Smooth muscle cell of the brain vasculature (primary cell): ENCODE measurements at places on chromosomes 2 and 18.
A peak's percentile ranks its signal among the peaks of the same experiment; 100 is the strongest.

DNA sequence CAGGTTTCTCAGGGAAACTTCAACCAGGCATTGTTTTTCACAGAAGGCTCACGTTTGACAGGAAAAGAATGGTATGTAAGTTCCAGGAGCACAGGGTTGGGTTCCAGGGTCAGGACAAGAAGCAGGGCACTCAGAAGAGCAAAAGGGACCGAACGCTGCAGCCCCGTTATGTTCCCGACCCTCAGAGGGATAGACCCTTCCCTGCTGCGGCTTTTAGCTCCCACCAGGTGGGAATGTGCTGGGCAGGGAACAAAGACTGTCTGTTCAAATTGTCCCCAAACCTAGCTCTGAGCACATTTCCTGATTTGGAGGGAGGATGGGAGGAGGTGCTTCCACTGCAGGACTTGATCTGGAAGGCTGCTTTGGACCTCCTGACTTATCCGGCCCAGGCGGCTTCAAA is 130.1 kb downstream of the RAB3GAP1 start:
- no peak for DNase-seq

GRCh38 chr2:132581991-132582738 is 87.8 kb downstream of the LYPD1 start:
- DNase-seq = no peak

- DNase-seq = peak; percentile 50
These were observed 160.6 kb downstream of the PRKCE start for GRCh38 chr2:45812011-45812500.

DNA sequence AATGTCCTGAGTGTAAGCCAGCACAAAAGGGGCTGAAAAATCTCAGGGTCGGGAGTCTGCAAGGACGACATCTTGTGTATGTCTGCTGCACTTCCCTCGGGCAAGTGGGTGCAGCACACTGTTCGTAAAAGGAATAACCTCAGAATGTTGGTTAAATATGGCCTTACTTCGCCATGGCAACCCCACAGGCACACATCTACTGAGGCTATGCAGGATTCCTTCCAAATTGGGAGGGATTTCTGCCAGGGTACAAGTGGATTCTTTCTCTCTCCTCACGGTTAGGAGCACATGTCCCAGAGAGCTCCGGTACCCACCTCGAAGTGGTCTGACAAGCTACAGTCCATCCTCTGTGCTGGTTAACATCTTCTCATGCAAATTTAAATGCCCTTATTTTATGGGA is 277.7 kb upstream of the PXDN start:
- DNase-seq = no peak

DNA sequence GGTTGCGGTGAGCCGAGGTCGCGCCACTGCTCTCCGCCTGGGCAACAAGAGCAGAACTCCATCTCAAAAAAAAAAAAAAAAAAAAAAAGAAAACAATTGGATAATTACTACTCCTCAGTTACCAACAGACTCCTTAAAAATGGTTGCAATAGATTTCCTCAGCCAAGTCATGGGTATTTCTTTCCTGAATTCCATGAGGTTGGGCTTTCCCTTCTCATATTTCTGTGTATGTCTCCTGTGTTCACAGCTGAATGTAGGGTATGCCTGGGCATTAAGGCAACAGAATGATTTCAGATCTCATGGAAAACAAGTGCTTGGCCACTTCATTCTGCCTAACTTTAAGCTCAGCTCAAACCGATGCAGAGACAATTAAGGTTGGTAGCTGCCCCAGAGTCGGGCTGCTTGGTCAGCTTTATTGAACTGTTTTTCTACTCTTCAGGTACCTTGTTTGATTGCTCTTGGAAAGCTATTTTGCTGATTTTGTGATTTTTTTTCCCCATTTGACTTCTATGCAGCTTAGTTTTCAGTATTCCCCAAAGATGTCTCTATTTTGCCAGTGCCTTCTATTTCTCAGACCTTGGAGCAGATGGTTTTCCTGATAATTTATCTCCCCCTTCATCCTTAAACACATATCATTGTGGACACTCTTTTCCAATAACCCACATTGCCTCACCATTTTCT is 24.8 kb downstream of the KIF5C start:
- DNase-seq = no peak

GRCh38 chr2:132415915-132416722 is 486 bp upstream of the GPR39 start:
- DNase-seq = peak; percentile 86

DNA sequence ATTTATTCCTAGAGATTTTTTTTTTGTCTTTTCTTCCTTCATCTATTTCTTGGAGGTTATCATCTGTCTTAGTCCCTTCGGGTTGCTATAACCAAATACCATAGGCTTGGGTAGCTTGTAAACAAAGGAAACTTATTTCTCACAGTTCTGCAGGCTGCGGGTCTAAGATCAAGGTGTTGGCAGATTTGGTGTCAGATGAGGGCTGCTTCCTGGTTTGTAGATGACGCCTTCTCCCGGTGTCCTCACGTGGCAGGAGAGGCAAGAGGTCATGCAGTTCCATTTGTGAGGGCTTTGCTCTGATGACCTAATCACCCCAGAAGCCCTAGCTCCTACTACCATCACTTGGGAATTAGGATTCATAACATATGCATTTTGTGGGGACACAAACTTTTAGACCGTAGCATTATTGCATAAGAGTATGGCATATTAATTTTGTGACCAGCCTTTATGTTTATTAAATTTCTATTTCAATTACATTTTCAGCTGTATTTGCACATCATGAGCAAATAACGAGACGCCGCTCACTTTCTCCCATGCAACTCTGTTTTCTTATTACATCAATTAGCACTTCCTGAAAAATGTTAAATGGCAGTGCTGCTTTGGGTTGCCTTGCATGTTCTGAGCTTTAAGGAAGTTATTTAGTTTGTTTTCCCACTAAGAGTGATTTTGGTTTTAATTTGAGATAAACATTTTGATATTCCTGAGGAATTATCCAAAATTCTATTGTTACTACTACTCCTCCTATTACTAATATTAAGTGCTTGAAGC is 246.4 kb upstream of the HDAC4 start:
- no peak for DNase-seq

- DNase-seq = no peak
These were observed 73.2 kb upstream of the LCLAT1 start for GRCh38 chr2:30373881-30374302.

- DNase-seq = no peak
These were observed 52.1 kb upstream of the CTIF start for GRCh38 chr18:48486754-48487153.

DNA sequence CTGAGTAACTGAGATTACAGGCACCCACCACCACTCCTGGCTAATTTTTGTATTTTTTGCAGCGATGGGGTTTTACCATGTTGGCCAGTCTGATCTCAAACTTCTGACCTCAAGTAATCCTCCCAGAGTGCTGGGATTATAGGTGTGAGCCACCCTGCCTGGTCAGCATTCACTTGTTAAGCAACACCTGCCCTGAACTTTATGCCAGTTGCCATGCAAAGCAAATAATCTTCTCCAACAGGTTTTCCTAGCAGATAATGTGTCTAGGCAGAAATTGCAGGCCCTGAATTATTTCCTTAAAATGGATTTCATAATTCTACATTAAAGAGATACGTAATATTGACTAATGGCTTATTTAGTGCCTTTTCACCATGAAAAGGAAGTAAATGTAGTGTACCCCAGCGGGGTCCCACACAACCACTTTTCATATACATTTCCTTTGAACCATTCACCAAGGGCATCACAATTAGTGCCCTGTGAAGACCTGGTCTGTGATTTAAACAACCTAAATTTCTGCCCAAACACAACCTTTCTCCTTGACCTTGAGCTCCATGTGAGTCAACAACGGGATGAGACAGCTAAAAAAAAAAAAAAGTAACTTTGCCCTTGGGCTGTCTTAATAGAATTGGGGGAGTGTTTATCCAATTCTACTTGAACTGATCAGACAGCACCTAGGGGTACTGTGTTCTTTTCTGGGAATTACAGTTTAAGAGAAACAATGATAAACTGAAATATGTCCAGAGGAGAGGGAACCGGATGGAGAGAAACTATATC is 41.6 kb downstream of the EEF1B2 start:
- DNase-seq = no peak

- DNase-seq = no peak
These were observed 80.4 kb downstream of the ARHGEF4 start for GRCh38 chr2:130917006-130917688.

- DNase-seq = no peak
These were observed 46.2 kb downstream of the RPRM start for GRCh38 chr2:153432381-153432780.

DNA sequence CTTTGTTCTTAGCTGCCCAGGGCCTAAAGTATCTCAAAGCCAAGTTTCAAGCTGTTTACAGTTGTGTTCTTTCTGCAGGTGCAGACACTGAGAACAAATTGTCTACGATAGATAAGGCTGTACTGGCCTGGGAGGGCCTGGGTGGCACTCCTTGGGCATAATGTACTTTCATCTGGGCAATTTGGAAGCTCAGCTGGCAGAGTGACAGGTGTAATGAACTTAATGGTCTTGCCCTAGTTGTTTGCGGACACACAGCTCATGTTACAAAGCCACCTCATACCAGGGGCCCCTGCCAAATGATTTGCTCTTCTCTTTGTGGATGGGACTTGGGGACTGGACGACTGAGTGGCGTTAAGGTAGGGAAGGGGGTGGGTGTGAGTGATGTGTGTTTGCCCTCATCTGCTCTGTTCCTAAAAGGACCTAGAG is 4.3 kb downstream of the LDLRAD4 start:
- no peak for DNase-seq

- no peak for DNase-seq
These were observed 130.2 kb downstream of the NCKAP5 start for GRCh38 chr2:133438026-133438425.

DNA sequence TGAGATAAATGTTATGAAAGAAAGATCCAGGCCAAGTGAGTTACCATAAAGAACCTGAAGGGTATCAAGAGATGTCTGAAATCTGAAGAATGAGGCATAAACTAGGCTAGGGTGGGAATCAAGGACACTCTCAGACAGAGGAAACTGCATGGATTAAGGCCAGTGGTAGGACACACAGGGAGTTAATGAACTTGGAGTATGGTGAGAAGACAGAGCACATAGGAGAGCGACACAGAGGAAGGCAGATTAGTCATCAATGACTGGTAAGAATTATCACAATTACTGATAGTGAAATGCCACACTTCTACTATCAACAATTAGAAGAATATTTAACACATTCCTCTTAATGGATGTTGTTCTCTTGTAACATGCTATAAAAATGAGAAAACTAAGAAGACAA is 76.9 kb downstream of the TTC21B start:
- no peak for DNase-seq

DNA sequence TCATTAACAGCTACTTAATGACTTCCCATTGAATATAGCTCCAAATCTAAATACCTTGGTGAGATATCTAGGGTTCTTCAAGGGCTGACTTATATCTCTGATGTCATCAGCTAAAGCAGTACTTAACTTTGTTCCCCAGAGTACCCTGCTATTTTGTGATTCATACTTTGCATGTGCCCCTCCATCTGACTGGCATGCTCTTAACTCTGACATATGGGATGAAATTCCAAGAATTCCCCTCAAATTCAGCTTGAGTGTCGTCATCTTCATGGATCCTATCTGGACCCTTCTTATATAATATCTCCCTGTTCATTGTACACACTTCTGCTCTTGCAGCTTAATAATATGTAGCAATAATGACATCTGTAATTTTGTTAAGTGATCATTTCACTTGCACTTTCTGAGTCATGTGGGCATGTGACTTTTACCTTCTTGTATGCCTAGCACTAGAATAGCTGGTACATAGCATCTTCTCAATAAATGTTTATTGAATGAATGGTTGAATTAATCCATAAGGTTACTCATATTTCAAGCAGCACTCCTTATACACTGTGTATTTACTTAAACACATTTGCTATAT is 172.9 kb downstream of the WDR7 start:
- DNase-seq = no peak

DNA sequence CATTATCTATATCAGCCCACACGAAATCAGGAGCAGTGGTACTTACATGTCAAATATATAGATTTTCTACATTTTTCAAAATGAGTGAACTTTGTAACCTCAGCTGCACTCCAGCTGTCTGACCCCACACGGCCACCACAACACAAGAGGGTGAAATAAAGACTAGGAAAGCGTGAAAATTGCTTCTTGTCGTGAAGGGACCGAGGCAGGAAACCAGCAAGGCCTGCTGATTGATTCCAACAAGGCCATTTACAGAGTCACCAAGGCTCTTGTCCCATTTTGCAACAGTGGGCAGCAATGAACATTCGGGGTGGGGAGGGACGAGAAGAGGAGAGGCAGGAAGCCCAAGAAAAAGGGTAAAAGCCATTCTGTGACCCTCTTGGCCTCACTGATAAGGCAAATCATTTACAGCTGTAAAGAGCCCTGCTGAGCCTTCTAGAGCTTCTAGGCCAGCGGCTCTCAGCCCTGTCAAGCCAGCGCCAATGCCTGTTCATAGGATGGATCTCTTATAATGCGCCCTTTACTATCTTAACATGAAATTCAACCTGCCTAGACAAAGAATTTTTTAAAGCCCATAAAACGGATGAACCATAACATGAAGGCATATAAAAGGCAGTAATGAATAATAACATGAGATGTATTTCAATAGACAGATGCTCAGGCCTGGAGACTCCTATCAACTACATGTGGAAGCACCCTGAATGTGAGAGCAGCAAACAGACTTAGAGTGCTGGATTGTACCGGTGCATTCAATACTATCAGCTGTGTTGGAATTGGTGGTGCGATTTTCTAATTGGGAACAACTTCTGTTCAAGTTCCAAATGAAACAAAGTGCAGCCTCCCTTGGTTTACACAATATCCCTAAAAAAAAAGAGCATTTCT is 269.0 kb downstream of the CDCA7 start:
- DNase-seq = no peak
